ENCODE measurements at places on chromosomes 7 and 10.

DNA sequence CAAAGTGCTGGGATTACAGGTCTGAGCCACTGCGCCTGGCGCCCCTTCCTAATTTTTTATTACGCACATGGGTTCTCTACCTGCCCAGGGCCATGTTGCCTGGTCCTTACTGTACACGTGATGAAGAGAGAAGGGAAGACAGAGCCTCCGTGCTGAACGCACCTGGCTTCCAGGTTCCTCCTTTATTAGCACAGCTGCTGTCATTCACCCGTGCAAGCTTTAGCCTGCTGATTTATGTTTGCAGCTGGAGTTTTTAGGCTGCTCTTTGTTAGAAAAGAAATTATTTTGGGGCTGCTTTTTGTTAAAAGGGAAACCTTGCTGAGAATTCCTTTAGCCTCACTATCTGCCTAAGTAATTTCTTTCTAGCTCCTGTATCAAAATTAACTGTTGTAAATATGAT lies 417.0 kb downstream of the CALN1 start:
- no peak for DNase-seq

GRCh38 chr7:101896316-101896715 lies 78.9 kb downstream of the CUX1 start:
- DNase-seq = no peak

DNA sequence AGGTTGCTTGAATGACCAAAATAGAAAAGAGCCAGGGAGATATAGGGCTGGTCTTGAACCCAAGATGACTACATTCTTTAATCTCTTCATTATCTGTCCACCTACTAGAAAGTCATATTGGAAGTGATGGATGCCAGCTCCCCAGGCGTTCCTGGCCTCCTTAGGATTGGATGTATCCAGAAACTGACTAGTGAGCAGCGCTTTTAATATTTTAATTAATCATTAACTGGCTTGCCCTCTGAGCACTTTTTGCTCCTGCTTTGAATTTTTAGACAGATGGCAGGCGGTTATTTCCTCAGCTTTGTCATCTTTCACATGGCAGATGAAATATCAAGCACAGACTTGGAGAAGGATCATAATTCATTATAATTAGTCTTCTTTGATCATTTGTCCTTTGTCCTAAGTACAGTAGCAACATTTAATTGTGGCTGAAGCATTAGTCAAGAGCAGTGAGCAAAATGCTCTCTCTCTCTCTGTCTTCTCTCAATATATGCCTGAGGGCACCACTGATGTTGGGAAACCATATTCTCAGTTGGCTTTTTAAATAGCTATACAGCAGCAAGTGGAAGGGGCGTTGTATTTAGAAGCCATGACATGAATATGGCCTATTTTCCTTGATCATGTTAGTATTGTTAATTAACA lies 588.0 kb downstream of the NRG3 start:
- DNase-seq = no peak

- DNase-seq = no peak
Measured at GRCh38 chr10:90992462-90992861, 71.6 kb upstream of the ANKRD1 start.

GRCh38 chr10:85786401-85786899 lies 580.1 kb downstream of the GRID1 start:
- no peak for DNase-seq

DNA sequence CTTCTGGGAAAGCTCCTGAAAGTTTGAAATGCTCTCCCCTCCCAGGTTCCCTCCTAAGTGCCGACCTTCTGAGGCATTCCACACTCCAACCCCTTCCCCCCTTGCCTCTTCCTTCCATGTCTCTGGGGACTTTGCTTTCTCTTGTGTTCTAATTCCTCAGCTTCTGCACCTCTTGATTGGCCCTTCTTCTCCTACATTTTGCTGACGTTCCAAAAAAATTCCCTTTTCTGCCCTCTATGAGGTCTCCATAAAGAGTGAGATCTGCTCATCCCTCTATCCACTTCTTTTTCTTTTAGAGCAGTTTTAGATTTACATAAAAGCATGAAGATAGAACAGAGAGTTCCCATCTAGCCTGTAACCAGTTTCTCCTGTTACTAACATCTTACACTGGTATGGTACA lies 22.3 kb downstream of the FOXI2 start:
- DNase-seq = no peak

GRCh38 chr7:115135769-115136410 lies 214.0 kb downstream of the MDFIC start:
- no peak for DNase-seq

- no peak for DNase-seq
Measured at GRCh38 chr7:26688936-26689506, 175.4 kb downstream of the SKAP2 start.

DNA sequence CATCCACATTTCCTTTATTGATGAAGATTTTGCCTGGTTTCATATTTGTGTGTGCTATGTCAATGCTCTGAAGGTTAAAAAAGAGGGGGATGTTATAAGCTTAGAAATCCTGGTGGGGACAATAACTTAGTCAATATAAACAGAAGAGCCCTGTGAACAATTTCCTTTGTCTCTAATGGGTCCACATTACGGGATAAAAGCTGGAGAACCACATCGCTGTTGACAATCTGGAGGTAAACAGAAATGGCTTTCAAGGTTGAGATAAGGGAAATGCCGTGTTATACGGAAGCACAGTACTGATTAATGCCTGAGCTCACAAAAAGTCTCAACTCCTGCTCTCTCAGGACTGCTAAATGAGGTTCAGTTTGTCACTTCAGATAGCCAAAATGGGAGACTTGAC lies 16.8 kb downstream of the ASAH2 start:
- DNase-seq = no peak

DNA sequence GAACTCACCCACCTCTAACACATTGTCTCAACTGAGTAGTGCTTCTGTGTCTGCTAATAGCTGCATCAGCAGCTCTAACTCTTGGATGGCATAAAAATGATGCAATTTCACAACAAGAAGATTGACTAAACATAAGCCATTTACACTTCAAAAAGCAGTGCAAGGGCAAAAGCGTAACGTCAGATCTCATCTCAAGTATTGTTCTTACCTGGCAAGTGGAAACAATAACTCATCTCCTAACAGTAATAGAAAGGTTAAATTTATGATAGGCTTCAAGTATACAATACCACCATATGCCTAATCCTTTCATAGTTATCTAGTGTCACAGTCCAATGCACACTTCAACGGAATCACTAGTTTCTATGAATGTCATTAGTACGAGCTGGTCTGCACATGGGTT lies 14.8 kb downstream of the TPK1 start:
- no peak for DNase-seq

DNA sequence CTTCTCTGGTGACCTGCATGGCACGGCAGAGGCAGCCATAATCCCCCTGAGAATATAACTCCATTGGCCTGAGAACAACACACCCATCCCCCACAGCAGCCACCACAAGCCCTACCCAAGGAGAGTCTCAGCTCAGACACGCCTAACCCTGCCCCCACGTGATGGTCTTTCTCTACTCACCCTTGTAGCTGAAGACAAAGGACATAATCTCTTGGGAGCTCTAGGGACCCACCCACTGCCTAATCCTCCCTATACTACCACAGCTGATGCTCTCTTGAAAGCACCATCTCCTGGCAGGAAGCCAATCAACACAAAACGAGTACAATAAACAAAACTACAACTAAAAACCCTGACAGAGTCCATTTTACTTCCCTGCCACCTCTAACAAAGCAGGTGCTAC lies 30.7 kb upstream of the HPSE2 start:
- no peak for DNase-seq

DNA sequence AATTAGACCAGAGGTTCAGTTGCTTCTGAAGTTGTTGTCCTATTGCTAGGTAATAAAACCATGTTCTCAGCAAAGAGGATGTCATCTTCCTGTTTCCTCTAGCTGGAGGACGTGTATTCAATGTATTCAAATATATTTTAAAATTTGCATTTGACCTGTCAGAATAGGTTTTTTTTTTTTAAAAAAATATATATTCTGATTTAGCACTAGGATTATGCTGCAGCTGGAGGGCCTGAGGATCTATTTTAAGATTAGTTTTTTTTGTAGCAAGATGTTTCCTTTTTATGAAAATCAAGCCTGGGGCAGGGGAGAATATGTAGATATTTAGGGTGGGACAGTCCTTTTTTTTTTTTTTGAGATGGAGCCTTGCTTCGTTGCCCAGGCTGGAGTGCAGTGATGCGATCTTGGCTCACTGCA lies 337.0 kb downstream of the FRMD4A start:
- DNase-seq = no peak

GRCh38 chr7:132130497-132130896 lies 445.8 kb downstream of the PLXNA4 start:
- no peak for DNase-seq

GRCh38 chr7:152911226-152911560 lies 151.6 kb downstream of the ACTR3B start:
- DNase-seq = no peak

DNA sequence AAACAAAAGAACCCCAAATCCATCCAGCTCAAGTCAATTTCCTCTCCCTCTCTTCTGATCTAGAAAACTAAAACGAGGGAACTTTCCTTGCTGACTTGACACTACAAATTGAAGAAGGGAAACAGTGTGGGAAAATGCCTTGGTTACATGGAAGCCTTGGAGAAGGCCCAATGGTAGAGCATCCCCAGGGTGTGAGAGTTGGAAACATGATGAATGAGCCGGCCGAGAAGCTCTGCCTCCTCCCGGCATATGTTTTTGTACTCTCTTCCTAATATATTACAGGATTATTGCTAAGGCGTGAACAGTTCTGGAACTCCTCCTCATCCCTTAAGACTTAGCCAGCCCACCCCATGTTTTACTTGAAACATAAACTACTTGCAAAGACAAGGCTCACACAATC lies 618.2 kb upstream of the MGMT start:
- no peak for DNase-seq

GRCh38 chr7:47328392-47329319 lies 253.3 kb downstream of the TNS3 start:
- DNase-seq = no peak

GRCh38 chr7:36506820-36507219 lies 117.2 kb downstream of the ANLN start:
- DNase-seq = no peak

All from DMS 273 treated with DMSO at 0.1 percent for 48 hours (cell line).